ENCODE measurements at places on chromosomes 3 and 15.

DNA sequence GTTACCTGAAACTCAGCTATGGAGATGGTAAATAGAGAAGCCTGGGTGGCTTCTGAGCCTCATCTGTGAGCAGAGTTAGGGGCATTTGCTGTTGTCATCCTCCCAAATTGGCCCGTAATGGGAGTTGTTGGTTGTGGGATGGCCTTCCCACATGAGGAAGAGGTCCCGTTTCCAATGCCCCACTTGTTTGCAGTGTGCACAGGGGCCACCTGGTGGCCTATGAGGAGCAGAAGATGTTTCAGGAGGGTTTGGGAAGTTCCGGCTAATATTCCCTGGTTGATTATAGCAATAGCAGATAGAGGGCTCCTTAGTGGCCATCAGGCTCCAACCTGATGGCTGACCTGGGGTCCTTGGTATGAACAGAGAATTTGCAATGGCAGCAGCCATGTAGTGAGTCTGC lies 1546.5 kb downstream of the OTOL1 start:
- DNase-seq: peak; percentile 37

GRCh38 chr3:48002787-48003186 lies 13.4 kb downstream of the MAP4 start:
- DNase-seq: no peak

DNA sequence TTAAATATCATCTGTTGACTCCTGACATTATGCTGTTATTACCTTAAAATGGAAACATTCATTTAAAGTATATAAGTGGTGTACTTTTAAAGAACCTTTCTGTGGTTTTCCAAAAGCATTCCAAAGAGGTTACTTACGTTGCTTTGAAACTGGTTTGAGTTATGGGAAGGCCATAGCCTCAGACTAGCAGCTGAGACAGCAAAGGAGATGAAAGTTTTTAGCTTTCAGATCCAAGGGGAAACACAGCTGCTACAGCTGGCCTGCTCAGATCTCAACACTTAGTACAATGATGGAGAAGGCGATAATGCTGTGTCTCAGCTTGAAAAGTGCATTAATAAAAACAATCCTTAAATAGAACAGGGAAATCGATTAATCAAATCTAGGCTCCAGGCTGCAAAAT lies 921.1 kb downstream of the ROBO1 start:
- DNase-seq: peak; percentile 37

DNA sequence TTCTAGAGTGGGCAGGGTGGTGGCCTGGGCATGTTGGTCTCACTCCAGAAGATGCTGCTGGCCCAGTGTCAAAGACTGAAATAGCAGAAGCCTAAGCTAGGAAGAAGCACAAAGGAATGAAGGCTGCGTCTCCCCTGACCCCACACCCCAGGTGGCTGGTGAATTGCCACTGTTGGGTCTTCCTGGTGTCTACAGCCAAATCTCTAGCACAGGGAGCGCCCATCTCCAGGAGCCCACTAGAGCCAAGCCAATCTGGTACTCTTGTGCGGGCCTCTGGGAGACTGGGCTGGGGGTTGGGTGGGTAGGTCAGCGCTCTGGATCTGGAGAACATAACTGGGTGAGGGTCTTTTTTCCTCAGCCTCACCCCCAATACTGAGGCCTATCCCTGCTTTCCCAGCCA lies 894 bp downstream of the TUSC2 start:
- no peak for DNase-seq

DNA sequence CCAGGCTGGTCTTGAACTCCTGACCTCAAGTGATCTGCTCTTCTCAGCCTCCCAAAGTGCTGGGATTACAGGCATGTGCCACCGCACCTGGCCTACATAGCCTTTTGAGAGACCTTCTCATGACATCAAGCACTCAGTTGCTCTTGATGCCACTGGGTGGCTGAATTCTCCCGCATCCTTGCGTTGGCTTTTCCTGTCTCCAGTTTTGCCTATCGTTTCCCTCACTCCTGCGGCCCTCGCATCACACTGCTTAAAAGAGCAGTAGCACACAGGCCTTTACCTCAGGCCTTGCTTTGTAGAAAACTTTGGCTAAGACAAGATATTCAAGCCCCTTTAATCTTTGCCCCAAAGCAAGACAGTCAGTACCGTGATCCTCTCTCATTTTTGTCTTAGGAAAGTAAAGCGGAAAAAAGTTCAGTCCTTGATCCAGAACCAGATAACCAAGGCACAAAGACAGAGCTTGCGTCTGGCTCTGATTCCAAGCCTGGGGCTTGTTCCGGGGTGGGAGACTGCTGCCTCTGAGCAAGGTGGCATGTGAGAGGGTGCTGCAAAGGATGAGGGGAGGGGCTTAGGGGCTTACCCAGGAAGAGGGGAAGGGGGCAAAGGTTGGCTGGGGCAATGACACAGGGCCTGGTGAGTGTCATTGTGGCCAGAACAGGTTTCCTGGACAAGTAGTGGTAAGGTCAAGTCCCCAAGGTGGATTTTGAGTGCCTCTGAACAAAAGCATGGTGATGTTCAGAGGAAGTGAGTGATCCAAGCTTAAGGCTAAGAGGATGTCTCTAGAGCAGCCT lies 175.0 kb upstream of the TLE3 start:
- DNase-seq: no peak

DNA sequence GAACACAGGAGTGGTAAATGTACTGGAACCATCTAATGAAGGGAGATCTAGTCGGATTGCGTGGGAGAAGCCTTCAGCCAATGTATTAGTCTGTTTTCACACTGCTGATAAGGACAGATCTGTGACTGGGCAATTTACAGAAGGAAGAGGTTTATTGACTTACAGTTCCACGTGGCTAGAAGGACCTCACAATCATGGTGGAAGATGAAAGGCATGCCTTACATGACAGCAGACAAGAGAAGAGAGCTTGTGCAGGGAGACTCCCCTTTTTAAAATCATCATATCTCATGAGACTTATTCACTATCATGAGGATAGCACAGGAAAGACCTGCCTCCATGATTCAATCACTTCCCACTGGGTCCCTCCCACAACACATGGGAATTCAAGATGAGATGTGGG lies 17.0 kb downstream of the HRG start:
- no peak for DNase-seq

GRCh38 chr15:59492389-59493377 lies 54.7 kb downstream of the FAM81A start:
- peak; percentile 76 for DNase-seq

DNA sequence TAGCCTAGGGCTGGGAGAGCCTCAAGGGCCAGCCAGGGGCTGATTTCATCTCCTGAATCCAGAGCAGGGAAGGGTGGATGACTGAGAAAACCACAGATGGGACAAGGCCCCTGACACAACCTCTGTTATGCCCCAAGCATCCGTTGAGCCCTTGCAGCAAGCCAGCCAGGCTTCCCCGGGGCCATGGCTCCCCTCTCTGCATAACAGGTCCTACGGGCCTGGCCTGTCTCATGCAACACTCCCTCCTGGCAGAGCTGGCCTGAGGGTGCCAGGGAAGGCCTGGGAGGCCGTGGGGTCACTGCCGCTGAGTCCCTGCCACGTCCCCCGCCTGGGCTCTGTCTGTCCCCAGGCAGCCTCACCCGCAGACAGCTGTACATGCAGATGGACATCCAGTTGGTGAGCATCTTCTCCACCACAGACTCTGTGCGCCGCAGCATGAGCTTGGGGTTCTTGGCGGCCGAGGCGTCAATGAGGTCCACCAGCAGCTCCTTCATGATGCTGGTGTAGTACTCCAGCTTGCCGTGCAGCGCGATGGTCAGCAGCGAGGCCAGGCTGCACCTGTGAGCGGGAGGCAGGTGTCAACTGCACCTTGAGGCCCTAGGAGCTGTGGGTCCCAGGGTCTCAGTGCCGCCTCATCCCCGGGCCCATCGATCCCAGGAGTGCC lies 22.1 kb downstream of the H1-8 start:
- DNase-seq: no peak

- DNase-seq: no peak
Measured at GRCh38 chr3:64422192-64422591, 196.9 kb upstream of the PRICKLE2 start.

- no peak for DNase-seq
Measured at GRCh38 chr15:99502661-99503060, 63.1 kb upstream of the MEF2A start.

- no peak for DNase-seq
Measured at GRCh38 chr3:63689285-63689684, 36.8 kb downstream of the SNTN start.

GRCh38 chr15:70062321-70062956 lies 35.3 kb downstream of the TLE3 start:
- DNase-seq: peak; percentile 21

GRCh38 chr3:65268426-65268825 lies 580.6 kb upstream of the ADAMTS9 start:
- no peak for DNase-seq

GRCh38 chr3:71001303-71001830 lies 582.2 kb downstream of the FOXP1 start:
- no peak for DNase-seq

GRCh38 chr3:27392950-27393679 lies 23.9 kb upstream of the NEK10 start:
- DNase-seq: no peak

GRCh38 chr15:70387081-70387480 lies 289.4 kb upstream of the TLE3 start:
- DNase-seq: no peak

GRCh38 chr3:136789976-136790375 lies 28.9 kb upstream of the SLC35G2 start:
- no peak for DNase-seq

DNA sequence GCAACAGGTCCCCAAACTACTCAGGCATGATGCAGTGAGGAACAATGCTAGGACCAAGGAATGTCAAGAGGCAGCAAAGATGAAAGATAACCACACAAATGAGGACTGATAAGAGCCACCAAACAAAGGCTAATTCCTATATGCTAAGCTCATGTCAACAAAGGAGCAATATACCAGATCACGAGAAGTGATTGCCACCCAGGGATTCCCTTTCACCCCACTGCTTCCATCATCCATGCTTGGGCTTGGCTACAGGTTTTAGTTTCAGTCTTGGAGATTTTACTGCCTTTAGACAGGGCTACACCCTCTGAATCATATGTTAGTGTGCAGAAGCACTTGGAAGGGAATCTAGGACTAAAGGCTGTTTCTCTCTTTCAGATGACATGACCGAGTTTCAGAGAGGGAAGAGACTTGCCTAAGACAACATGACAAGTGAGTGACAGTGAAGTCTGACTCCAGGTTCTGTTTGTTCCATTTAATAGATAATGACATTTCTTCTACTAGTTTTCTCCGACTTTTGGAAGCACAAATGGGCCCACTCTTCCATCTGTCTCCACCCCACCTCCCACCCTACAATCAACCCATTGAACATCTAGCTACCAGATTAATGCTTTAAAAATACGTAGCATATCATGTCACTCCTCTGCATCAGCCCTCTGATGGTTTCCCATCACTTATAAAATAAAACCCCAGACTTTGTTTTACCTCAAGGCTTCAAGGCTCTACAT lies 173.5 kb upstream of the LRRN1 start:
- DNase-seq: peak; percentile 44

- DNase-seq: no peak
Measured at GRCh38 chr3:180229113-180229512, 192.4 kb upstream of the PEX5L start.

- DNase-seq: peak; percentile 56
Measured at GRCh38 chr15:83809345-83809744, 155.4 kb downstream of the ADAMTSL3 start.

DNA sequence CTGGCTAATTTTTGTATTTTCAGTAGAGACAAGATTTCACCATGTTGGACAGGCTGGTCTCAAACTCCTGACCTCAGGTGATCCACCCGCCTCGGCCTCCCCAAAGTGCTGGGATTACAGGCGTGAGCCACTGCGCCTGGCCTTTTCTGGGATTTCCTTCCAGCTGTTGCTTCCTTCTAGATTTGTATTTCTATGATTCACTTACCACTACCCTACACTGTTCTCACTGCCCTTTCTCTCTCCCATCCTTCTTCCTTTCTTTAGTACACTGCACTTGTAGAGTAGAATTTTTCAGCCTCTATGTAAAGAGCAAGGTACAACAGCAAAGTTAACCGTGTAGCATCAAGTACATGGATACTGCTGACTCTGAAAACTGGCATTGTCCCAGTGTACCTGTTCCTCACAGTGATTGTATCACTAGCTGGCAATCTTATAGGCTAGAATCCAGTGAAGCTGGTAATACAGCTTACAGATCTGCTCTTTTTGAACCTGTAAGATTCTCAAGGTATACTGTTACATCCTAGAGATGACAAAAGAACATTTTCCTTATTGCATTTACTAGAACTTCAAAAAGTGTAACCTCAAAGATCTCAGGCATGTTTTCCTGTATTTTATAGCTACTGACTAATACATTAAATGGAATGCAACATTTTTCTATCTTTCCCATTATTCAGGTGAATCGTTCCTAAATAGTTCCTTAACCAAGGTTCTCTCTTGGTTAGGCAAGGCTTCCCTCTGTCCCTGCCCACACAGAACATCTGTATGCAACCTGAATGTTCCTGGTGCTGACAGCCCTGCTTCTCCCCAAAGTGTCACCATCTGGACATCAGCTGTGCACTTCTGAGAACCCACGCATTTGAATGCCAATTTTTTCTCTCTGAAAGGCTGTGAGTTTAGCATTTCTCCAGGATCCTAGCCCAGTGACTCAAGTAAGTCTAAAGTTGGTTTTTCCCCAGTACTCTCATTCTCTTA lies 74.1 kb upstream of the RAP2B start:
- peak; percentile 48 for DNase-seq

DNA sequence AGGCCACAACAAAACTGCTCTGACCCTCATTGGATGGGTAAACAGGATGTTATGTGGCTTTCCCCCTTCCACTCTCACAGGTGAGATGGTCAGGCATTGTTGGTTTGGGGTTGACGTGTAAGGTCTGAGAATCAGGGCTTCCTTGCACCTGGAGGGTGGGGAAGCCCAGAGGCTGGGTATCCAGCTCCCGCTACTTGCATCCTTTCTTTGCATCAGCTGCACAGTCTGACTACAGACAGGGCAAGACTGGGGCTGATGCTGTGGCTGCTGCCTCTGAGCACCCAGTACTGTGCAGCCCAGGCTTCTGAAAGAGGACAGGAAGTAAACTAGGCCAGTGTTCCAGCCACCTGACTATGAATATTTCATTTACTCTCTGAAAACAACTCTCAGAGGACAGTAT lies 58.0 kb upstream of the ATP2B2 start:
- no peak for DNase-seq

- DNase-seq: no peak
Measured at GRCh38 chr3:102488331-102488730, 53.5 kb downstream of the ZPLD1 start.

DNA sequence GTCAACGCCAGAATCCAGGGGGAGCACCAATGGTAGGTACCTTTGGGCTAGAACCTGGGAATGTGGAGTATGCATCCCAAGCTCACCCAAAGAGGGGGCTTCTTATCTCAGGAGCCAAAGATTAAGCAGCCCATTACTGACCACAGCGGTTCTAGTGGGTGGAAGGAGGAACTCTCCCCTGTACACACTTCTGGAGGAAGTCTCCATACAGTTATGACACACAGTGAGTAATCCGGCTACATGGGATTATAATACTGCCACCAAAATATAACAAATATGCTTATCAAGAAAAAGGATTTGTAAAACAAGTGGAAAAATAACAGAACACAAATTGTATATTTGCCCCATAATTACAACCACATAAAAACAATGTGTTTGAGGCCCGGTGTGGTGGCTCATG lies 8.4 kb downstream of the MYO1E start:
- peak; percentile 53 for DNase-seq

GRCh38 chr15:74201710-74202420 lies 722 bp downstream of the STRA6 start:
- peak; percentile 86 for DNase-seq

- DNase-seq: no peak
Measured at GRCh38 chr3:128079823-128080222, 27.6 kb downstream of the SEC61A1 start.

- DNase-seq: no peak
Measured at GRCh38 chr3:27171113-27171512, 198.1 kb downstream of the NEK10 start.

GRCh38 chr3:105598042-105598796 lies 231.5 kb downstream of the ALCAM start:
- DNase-seq: peak; percentile 91

Measured in epithelial cell of esophagus (primary cell).